Astrocyte (in vitro differentiated cells and primary cell): ENCODE measurements at places on chromosomes 1 and 21. TPM values are rescaled to one million over a fixed set of nuclear protein-coding genes. Genes with fewer than 3 reads are reported as not detected.

The TTC39A gene
- total RNA-seq, result 0.67 and 1.4 TPM in 2 replicates

The HES2 gene
- 0.94 and 3.0 TPM in 2 replicates for total RNA-seq

The OR6K3 gene
- not detected in 2 replicates for total RNA-seq

The MAN1C1 gene
- 0.86 and 1.6 TPM in 2 replicates for total RNA-seq

The TRNP1 gene
- total RNA-seq, result 16.4 and 19.2 TPM in 2 replicates

The GBP3 gene
- 30.3 and 34.9 TPM in 2 replicates for total RNA-seq

The KCNJ15 gene
- total RNA-seq, result 1.8 and 2.2 TPM in 2 replicates
